ENCODE measurements at places on chromosomes 2 and 18. TPM values are rescaled to one million over a fixed set of nuclear protein-coding genes. Genes with fewer than 3 reads are reported as not detected.

The FOXI3 gene
- not detected for total RNA-seq

The CMPK2 gene
- total RNA-seq = 3.7 TPM

The DNAH7 gene
- 0.71 TPM for total RNA-seq

DNA sequence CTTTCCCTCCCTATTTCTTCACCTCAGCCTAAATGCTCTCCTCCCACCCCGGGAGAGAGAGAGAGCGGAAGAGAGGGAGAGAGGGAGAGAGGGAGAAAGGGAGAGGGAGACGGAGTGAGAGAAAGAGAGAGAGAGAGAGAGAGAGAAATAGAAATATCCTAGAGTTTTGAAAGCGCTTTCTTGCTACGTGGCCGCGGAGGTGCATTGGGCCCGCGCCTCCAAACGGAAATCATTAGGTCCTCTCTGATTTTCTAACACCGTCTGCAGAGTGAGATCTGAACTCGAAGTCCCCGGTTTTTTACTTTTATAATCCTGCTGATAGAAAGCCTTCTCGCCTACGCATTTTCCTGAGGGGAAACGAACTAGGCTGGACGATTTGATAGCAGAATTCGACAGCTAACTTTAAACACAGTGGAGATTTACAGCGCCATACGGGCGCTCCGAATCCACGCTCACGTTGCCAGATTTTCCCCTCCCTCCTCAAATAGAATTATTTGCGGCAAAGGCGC lies 903 bp upstream of the EVX2 start:
- DNase-seq = no peak

GRCh38 chr2:200405599-200406298 lies 99.3 kb downstream of the SPATS2L start:
- no peak for DNase-seq

- DNase-seq = no peak
Measured at GRCh38 chr2:102755284-102755683, 6.5 kb upstream of the TMEM182 start.

- DNase-seq = no peak
Measured at GRCh38 chr2:216857131-216857550, 2.7 kb downstream of the TNP1 start.

Data from aorta (tissue), 5 donors.